Amniotic epithelial cell (primary cell): ENCODE measurements at places on chromosomes 4 and X.

GRCh38 chr4:184784628-184785257 is 41.0 kb downstream of the ACSL1 start:
- no peak for DNase-seq

DNA sequence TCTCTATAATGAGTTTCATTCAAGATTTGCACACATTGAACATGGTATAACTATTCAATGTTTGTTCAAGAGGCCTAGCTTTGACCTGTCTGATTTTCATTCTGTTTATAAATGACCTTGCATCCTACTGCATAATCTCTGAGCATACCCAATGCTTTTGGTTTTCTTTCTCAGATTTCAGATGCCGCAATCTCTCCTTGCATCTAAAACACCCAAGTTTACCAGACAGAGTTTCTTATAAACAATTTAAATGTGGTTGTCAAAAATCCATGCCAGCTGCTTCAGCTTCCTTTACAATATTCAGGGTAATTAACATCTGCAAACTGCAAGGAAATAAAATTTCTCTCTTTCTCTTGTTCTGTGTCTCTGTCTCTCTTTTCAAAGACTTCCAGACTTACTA is 123.0 kb upstream of the PCDH18 start:
- DNase-seq = no peak

DNA sequence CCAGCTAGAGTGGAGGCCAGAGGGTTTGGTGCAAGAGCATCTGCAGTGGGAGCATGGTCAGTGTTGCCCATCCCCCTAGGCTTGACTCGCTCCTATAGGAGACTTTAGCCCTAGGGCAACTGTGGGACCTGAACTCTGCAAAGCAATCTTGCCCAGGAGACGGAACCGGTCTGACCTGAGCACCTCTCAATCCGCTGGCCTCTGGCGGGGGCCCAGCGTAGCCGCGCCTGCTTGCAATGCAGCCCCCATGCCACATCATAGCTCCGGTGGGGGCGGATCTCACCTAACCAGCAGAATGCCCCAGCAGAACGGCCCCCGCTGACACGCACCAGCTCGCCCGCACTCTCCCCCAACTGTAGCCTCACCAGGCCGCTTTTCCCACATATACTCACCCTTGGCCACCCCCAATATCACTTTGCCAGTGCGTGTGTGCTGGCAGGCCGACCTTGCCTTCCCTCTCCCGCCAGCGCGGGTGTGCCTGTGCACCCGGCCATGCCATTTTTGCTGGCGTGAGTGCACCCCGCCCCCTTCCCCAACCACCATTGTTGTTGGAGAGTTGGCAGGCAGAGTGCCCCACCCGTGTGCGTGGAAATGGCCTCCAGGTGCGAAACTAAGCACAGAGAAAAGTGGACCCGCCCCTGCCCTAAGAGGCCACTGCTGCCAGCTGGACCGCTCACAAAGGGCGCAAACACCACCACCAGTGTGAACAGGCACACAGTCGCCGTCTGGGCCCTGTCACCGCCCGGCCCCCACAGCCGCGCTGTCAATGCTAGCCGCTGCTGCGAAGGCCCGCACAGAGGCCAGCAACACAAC is 5.8 kb downstream of the BEX4 start:
- no peak for DNase-seq

DNA sequence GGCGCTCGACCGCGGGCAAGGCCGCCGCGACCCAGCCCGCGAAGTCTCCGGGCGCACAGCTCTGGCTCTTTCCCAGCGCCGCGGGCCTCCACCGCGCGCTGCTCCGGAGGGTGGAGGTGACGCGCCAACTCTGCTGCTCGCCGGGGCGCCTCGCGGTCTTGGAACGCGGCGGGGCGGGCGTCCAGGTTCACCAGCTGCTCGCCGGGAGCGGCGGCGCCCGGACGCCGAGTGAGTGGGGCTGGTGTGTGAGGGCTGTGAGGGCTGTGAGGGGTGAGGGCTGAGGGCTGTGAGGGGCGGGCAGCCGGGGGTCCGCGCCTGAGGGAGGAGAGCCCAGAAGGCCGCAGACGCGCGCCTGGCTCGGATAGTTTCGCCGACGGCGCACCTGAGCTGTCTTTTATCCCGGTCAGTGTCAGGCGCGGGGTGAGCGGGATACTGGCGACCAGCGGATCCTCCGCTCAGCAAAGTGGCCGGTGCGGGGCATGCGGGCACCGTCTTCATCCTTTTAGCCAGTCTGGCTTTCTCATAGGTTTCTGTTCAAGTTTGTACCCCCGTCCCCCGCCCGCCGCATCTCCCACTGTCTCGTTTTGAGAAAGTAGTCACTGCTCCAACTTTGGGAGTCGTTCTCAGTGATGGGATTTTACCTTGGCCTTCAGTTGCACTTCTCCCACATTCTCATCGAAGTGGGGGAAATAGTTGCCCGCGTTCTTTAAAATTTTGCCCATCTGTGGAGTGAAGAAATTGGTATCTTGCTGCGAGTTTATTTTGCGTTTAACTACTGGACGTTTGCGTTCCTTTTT is 586 bp downstream of the HERC5 start:
- DNase-seq = no peak

DNA sequence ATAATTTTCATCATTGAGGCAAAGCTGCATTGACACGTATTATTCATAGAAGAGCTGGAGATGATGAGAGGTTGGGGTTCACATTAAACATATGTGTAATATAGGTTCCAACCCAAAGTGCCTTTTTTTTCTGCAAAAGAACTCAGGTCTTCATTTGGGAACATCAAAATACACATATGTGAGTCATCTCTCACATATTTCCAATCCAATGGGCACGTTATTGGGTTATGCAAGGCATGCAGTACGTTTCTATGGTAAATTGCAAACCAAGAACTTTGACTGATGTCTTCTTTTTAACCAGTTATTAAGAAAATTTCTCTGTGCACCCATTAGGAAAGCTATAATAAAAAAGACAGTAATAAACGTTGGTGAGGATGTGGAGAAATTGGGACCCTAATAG is 150.3 kb upstream of the FAM9B start:
- DNase-seq = no peak

- DNase-seq = peak; percentile 3
These were observed 436.4 kb downstream of the BCOR start for GRCh38 chrX:39661116-39661907.

DNA sequence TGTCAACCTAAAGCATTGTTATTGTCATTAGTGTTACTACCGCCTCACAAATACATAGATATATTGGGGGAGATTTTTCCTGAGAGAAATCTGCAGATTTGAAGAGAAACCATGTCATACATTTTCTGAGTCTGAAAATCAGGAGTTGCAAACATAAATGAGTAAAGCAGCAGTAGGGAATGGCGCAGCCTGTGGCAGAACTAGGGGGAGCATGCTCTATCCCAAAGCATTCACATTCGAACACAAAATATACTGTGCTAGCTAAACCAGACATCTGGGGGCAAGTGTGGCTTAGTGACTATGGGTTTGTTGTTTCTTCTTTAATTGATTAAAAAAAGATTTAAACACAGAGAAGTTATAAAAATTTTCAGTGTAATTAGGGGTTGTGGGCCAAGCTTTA is 83.2 kb downstream of the CPE start:
- no peak for DNase-seq

- DNase-seq = no peak
These were observed 188.1 kb upstream of the FAM241A start for GRCh38 chr4:111957116-111957515.

- no peak for DNase-seq
These were observed 15.6 kb upstream of the ASMTL start for GRCh38 chrX:1468250-1468772.

- DNase-seq = no peak
These were observed 23.0 kb downstream of the KLB start for GRCh38 chr4:39429476-39430334.

DNA sequence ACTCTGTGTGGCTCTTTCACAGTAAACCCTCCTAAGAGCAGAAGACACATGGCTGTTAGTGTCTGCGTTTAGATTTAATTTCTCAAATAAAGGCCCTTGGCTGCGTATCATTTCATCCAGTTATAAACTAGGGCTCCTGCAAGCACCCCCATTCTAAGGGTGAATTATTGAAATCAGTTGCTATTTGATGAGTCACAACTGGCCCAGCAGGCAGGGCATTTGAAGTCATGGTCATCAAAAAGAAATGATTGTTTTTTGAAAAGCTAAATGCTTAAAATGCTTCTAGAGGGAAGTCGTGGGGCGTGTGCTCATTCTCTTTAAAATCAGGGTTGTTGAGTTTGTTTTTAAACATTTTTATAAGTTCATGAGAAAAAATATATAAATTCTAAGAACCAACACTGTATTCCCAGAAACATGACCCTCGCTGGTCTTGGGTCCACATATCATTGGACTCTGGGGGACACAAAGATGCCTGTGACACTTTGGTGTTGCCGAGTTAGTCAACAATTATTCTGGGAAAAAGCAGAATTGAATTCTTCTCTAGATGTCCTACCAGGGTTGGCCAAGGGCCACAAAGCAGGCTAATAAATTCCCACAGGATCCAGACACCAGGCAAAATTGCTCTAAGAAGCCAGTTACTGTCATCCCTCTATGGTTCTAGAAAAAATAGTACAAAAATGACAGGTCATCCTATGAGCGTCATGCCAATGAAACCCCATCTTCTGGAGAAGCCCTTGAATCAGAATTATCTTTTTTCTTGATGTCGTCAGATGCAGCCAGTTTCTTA is 99.5 kb upstream of the MYOZ2 start:
- DNase-seq = no peak

- DNase-seq = peak; percentile 88
These were observed at the start of gene GASK1B for GRCh38 chr4:158172261-158173258. GASK1B (minus strand) TSS chr4:158173025; CDS start chr4:158171375, 1,650 bp downstream.
